ENCODE measurements at places on chromosomes 4 and X.

DNA sequence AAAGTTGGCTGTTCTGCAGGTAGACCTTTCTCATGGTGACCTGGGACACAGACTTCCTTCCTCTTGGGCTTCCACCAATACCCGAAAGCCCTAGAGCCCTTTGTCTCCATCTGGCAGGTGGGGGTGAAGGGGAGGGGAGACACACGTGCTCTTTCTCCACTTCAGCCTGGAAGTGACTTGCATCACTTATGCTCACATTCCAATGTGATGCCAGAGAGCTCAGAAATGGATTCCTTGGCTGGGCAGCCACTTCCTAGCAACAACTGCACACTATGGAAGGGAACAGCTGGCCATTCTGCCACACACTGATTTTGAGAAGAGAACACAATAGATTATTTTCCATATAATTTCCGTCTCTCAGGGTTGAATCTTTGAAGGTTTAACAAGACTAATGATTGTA, 36.3 kb downstream of the C4orf51 start:
- H3K36me3 ChIP-seq: peaks cover 3% of the 10 kb centered on the region
- no peak for DNase-seq
- H3K27ac ChIP-seq: no peak overlapping the region
- peaks cover 16% of the 10 kb centered on the region for H3K4me1 ChIP-seq

- peaks cover 3% of the 10 kb centered on the region for H3K36me3 ChIP-seq
- no peak overlapping the region for H3K4me3 ChIP-seq
- no peaks in the 10 kb centered on the region for H3K27me3 ChIP-seq
- no peak overlapping the region for H3K27ac ChIP-seq
- peaks cover 10% of the 10 kb centered on the region for H3K4me1 ChIP-seq
Measured at GRCh38 chrX:39752815-39753214, 344.9 kb downstream of the BCOR start.

GRCh38 chrX:118723376-118723775, 4.0 kb upstream of the IL13RA1 start:
- H3K36me3 ChIP-seq: no peaks in the 10 kb centered on the region
- H3K4me1 ChIP-seq: peaks cover 4% of the 10 kb centered on the region
- no peak overlapping the region for H3K27ac ChIP-seq
- H3K4me3 ChIP-seq: no peak overlapping the region

DNA sequence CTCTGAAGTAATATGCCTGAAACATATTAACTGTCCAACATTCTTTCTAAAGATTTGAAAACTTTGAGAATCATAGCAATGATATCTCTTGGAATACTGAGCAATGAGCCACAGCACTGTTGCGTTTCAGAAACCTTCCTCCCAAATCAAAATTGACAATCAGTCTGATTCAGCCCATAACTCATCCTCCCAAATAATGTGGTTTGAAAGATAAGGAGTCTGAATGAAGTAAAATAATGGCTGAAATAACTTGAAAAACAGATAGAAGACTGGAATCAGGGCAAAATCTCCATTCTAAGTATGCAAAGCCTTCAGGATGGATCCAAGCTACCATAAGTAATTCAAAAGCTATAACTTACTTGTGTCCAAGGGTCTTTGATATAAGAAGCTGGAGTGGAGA, 98.6 kb upstream of the PLS3 start:
- H3K4me1 ChIP-seq: no peaks in the 10 kb centered on the region
- H3K36me3 ChIP-seq: no peaks in the 10 kb centered on the region
- H3K27me3 ChIP-seq: no peaks in the 10 kb centered on the region
- H3K4me3 ChIP-seq: no peak overlapping the region
- no peak for DNase-seq

DNA sequence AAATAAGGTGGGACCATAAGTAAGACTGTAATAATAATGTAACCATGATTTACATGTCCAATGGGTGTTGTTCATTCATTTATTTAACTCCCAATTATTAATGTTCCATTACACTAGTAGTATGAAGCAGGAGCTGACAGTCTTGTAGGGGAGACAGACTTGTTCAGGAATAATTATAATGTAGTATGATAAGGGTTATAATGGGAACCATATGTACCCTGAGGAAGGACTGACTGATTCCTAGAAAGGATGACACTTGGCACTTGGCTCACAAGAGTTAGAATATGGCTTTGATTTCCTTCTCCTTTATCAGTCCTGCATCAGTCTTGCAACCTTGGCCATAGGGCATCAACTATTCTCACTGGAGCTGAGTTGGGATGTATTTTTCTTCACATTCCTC, 24.2 kb downstream of the PCDH7 start:
- no peak overlapping the region for H3K27ac ChIP-seq
- no peaks in the 10 kb centered on the region for H3K36me3 ChIP-seq
- H3K4me3 ChIP-seq: no peak overlapping the region
- DNase-seq: no peak

DNA sequence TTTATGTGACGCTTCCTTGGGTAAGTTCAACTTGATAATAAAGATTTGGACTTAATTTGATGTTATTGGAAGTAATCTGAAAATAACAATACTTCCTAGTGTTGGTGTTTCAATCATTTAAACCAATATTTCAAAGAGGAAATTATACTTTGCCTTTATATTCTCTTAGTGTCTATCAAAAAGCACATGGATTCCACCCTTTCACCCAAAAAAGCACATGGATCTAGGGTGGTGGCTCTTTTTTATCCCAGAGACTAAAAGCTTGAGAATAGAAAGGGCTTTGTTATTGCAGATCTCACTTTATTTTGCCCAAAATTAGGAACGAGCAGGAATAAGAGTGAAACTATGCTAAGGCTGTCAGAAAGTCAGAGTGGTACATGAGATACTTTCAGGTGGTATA, 75.1 kb upstream of the RASGEF1B start:
- peaks cover 6% of the 10 kb centered on the region for H3K27me3 ChIP-seq
- H3K4me1 ChIP-seq: no peaks in the 10 kb centered on the region
- no peak overlapping the region for H3K4me3 ChIP-seq
- no peak for DNase-seq
- no peaks in the 10 kb centered on the region for H3K36me3 ChIP-seq
- H3K27ac ChIP-seq: no peak overlapping the region

DNA sequence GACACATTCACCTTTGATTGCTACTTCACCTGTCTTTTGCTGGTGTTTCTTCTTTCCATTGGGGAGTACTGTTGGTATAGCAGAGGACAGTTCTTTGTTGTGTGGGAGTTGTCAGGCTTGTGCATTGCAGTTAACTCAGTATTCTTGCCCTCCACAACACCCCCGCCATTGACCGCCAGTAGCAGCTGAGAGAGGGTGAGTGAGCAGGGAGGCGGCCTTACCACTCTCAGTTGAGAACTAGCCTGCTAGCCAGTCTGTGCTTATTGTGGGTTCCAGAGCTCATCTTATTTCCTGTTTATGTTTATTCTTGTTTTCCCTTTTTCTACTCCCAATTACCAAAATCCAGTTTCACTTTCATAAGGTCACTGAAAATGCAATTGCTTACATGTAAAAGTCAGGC, 52.2 kb downstream of the STIM2 start:
- peaks cover 3% of the 10 kb centered on the region for H3K36me3 ChIP-seq
- H3K27ac ChIP-seq: no peak overlapping the region
- H3K27me3 ChIP-seq: no peaks in the 10 kb centered on the region
- H3K4me1 ChIP-seq: peaks cover 54% of the 10 kb centered on the region
- peak overlapping the region; percentile 22 for H3K4me3 ChIP-seq

DNA sequence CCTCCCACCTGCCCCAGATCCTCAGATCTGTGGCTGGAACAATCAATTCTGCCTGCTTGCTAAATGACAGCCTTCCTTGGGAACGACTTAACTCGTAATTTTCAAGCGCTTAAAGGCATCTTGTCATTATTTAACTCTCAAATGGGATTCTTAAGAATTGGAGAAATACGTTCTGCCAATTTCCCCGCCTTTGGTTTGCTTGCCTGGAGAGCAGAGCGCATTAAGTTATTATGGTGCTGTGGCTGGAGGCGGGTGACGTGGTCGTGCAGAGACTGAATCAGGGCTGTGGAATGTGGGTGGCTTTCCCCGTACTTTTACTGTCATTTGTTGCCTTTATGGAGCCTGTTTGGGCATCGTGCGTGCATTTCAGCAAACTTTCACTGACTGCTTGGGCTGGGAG, 78.9 kb upstream of the PSAPL1 start:
- H3K27ac ChIP-seq: no peak overlapping the region
- H3K4me3 ChIP-seq: no peak overlapping the region
- H3K36me3 ChIP-seq: no peaks in the 10 kb centered on the region
- no peaks in the 10 kb centered on the region for H3K4me1 ChIP-seq

DNA sequence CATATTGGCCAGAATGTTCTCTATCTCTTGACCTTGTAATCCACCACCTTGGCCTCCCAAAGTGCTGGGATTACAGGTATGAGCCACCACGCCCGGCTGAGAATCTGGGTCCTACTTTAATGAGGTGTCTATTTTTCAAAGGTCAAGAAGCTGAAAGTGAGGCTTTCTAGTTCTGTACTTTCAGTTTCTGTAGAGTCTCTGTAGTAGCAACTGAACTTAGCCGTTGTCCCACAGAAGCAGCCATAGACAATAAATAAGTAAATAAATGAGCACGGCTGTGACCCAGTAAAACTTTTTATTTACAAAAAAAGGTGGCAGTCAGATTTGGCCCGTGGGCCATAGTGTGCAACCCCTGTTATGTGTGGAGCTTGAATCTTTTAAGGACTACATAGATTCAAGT, 92.0 kb downstream of the FNIP2 start:
- no peaks in the 10 kb centered on the region for H3K27me3 ChIP-seq
- peaks cover 6% of the 10 kb centered on the region for H3K4me1 ChIP-seq
- H3K27ac ChIP-seq: no peak overlapping the region
- no peak overlapping the region for H3K4me3 ChIP-seq
- no peak for DNase-seq
- H3K36me3 ChIP-seq: peaks cover 33% of the 10 kb centered on the region

DNA sequence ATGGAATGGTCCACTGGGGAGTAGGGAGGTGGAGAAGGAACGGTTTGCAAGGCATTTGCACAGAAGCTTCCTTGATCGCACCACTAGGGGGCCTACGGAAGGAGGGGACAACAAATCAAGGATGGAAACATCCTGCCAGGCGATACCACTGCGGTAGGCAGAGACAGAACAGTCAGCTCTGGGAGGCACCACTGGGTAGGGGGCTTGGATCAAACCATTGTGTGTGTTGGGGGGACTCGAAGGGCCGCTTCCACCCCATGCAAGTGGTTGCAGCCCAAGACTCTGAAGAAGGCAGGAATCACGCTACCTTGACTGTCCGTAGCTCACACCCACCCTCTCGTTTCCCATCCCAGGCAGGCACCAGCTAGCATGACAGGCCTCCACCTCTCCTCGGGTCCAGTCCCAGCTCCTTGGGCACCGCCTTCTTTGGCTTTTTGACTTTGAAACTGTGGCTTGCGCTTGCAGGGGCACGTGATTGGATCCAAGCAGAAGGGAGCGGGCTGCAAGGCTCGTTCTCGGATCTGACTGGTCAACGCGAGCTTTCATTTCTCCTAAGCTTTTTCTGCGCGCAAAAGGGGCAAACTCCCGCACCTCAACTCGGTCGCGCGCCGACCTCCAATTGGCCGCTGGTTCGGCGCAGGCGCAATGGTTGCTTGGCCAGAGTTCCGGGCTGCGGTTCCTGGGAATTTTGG, 28.4 kb downstream of the GAGE1 start:
- no peak overlapping the region for H3K27ac ChIP-seq
- peak; percentile 53 for DNase-seq
- no peaks in the 10 kb centered on the region for H3K4me1 ChIP-seq

DNA sequence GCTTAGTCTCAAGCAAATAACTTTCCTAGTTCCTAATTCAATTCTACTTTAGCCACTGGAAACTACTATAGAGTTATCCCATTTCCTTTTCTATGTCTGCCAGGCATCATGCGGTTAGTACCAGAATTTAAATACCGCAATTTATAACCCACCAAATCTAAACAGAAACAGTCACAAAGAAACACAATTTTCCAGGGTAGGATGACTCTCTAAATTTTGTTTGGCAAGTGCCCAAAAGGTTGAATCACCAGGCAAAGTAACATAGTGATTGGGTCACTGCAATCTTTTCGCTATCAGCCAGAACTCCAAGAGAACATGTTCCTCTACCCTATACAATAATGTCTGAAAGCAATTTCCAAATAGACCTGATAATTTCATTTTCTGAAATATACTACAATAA, 240.2 kb upstream of the GRIA3 start:
- H3K27ac ChIP-seq: no peak overlapping the region
- no peaks in the 10 kb centered on the region for H3K4me1 ChIP-seq
- no peaks in the 10 kb centered on the region for H3K27me3 ChIP-seq
- no peak for DNase-seq
- H3K4me3 ChIP-seq: no peak overlapping the region

- no peaks in the 10 kb centered on the region for H3K4me1 ChIP-seq
- H3K4me3 ChIP-seq: no peak overlapping the region
Measured at GRCh38 chr4:143939528-143939927, 34.2 kb upstream of the GYPE start.

- H3K27me3 ChIP-seq: peaks cover 5% of the 10 kb centered on the region
- H3K4me3 ChIP-seq: no peak overlapping the region
- no peaks in the 10 kb centered on the region for H3K36me3 ChIP-seq
- DNase-seq: no peak
- peak overlapping the region; percentile 5 for H3K27ac ChIP-seq
- peaks cover 24% of the 10 kb centered on the region for H3K4me1 ChIP-seq
Measured at GRCh38 chr4:76022031-76022430, 1.3 kb downstream of the CXCL10 start.

DNA sequence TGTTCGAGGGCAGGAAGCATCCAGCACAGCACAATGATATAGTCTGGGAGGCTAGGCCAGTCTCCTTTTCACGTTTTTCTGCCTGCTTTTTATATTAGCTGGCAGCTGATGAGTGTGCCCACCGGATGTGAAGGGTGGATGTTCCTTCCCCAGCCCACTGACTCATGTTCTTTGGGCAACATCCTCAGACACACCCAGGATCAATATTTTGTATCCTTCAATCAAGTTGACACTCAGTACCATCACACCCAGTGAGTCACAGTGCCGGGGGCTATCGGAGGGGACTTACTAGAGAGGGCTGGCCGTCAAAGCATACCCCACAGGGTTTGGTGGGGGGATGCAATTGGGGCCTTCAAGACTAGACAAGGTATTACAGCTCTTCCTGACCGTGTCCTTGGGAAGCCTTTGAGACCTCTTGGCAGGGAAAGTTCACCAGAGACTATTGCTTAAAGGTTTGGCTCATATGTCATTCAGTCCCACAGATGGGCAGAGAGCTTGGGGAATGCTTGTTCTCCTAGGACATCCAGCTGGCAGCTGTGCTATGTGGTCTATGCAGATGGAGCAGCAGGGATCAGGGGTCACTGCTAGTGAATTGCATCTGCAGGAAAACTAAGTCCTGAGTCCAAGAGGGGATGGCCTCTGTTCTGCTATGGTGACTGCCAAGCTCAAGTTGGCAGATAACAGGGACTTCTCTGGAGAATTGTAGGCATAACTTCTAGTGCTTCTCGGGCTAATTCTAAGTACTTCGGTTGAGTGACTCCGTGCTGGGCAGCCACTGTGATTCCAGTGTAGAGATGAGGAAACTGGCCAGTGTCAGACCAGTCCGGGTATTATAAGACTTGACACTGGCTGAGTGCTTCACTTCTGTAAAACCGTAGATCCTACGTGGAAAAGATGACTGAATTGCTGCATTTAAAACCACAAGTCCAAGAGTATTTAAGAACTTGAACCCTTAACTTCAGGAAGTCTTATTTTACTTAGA, 12.9 kb upstream of the WDR1 start:
- H3K27me3 ChIP-seq: no peaks in the 10 kb centered on the region
- H3K4me3 ChIP-seq: no peak overlapping the region

- no peak for DNase-seq
- no peak overlapping the region for H3K4me3 ChIP-seq
- no peak overlapping the region for H3K27ac ChIP-seq
- no peaks in the 10 kb centered on the region for H3K36me3 ChIP-seq
- H3K27me3 ChIP-seq: peaks cover 5% of the 10 kb centered on the region
Measured at GRCh38 chr4:173556398-173557131, 26.5 kb upstream of the HAND2 start.
